ENCODE measurements at places on chromosomes 4 and X. TPM values are rescaled to one million over a fixed set of nuclear protein-coding genes. Genes with fewer than 3 reads are reported as not detected.

The BEX2 gene
- 0.60 TPM for total RNA-seq

The BMP3 gene
- total RNA-seq = under 0.01 TPM

The HTRA3 gene
- total RNA-seq = 45.5 TPM

The SPIN2A gene
- total RNA-seq = 2.4 TPM

The PIGA gene
- 3.2 TPM for total RNA-seq

The HNRNPD gene
- 18.0 TPM for total RNA-seq

The CXCL3 gene
- total RNA-seq = 0.86 TPM

The SPP1 gene
- total RNA-seq = 0.09 TPM

The ARX gene
- total RNA-seq = not detected

The KCNIP4 gene
- under 0.01 TPM for total RNA-seq

The EFNB1 gene
- 11.8 TPM for total RNA-seq

The PIR gene
- total RNA-seq = 9.3 TPM

The RHOH gene
- total RNA-seq = under 0.01 TPM

The FAM114A1 gene
- 229 TPM for total RNA-seq

The ETDA gene
- not detected for total RNA-seq

The UTP3 gene
- total RNA-seq = 19.4 TPM

The CD38 gene
- total RNA-seq = not detected

Data from bronchial smooth muscle cell (primary cell).